A673 (cell line): ENCODE measurements at places on chromosomes 5 and 9.
A peak's percentile ranks its signal among the peaks of the same experiment; 100 is the strongest.

- DNase-seq: peak; percentile 23
Measured at GRCh38 chr5:94375801-94376200, 242.6 kb downstream of the KIAA0825 start.

DNA sequence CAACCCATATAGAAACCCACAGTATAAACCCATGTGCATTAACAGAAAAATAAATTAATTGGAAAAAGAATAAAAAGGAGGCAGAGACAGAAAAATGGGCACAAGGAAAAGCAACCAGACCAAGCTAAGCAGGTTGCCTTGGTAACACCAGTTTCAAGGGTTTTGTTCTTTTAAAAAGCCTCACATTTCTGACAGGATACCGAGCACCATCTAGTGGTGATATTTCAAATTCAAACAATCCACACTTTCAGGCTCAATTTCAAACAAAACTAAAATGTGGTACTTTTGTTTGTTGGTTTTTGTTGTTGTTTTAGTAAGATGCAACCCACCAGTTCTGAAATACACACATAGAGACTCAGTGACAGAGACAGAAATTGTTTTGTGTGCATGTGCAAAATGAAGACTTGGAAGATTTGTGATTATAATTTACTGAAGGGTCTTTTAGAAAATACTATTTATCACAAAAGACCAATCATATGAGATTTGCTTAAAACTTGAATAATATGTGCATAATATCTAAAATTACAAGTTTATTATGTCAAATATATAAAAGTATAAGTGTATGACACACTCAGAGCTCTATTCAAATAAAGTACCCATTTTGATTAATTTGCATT lies 318.2 kb downstream of the SLCO4C1 start:
- DNase-seq: peak; percentile 72

DNA sequence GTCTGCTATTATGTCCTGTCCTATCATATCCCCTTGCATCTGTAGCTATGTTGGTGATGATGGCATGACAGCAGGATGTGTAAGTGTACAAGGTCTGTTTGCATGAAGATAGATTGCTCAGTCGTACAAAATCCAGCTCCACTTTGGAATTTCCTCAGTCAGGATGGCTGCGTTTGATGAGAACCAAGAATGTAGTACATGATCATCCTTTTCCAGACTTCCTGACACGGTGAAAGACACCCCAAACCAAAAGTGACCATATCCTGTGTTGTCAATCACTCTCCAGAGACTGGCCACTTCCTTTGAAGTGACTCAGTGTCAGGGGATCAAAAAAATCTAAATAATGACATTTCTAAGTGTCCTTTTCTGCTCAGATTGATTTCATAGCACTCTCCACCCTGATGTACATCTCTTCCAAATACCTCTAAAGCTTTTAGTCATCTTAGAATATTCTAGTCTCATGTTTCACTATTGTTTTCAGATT lies 213.4 kb downstream of the PLK2 start:
- DNase-seq: no peak

DNA sequence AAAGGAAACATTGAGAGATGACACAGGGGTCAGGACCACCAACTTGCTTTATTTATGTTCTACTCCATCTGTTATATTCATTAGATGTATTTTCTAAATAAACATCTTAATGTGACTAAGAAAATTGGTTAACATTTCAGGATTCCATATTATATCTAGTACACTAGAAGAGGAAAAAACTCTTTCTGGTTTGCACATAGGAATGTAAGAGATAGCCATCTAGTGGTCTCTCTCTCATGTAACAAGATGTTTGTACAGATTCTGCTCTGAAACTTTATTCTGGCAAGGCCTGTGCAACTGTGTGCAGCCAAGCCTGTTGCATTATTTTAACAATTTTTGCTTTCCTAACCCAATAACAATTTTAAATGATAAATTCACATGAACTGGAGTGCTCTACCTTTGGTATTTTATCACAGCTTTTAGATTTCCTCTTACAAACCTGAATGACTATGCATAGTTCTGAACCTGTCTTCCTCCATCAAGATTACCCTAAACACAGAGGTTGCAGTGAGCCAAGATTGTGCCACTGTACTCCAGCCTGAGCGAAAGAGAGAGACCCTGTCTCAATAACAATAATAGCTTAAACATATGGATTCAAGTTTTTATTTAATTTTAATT lies 148.2 kb downstream of the GIN1 start:
- DNase-seq: peak; percentile 68

GRCh38 chr9:105269593-105269992 lies 25.1 kb downstream of the SLC44A1 start:
- no peak for DNase-seq

- no peak for DNase-seq
Measured at GRCh38 chr9:125959315-125959714, 212.1 kb downstream of the PBX3 start.

DNA sequence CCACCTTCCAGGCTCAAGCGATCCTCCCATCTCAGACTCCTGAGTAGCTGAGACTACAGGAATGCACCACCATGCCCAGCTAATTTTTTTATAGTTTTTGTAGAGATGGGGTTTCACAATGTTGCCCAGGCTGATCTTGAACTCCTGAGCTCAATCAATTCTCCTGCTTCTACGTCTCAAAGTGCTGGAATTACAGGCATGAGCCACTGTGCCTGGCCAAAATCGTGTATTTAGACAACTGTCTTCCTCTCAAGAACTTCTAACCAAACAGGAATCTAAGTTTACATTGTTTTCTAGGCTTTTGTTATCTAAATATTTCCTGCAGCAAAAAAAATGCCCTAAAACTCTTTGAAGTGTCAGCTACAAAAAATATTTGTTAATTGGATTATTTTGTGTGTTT lies 78.8 kb downstream of the NLN start:
- no peak for DNase-seq

- no peak for DNase-seq
Measured at GRCh38 chr9:5364294-5365024, 24.8 kb upstream of the RLN1 start.

DNA sequence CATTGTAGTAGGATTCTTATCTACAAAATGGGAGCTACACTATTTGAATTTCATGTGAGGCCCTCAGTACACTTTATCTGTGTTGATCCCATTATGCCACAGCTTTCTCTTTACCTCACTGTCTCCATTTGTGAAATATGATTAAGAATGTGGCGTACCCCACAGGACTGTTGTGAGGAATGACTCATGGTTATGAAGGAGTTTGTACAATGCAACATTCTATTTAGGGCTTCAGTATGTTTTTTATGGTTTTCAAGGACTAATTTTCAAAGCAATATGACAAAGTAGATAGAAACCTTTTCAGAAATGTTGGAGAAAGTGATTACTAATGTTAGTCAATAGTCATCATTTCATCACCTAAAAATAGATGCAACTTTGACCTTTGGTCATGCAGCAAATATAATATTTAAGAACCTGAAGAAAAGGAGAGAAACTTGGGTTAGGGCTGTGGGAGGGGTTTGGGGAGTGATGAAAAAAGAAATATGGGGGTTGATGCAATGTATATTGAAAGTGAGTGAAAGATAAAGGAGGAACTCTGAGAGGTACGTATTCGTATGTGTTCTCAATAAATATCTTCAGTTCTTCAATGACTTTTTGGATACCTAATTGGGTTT lies 53.7 kb upstream of the PIP5K1B start:
- DNase-seq: no peak

GRCh38 chr5:91154338-91154737 lies 228.8 kb downstream of the ARRDC3 start:
- DNase-seq: no peak

- DNase-seq: peak; percentile 44
Measured at GRCh38 chr5:142109331-142110045, 909 bp downstream of the NDFIP1 start.

GRCh38 chr5:135660826-135661575 lies 82.2 kb upstream of the CXCL14 start:
- no peak for DNase-seq

- peak; percentile 72 for DNase-seq
Measured at GRCh38 chr9:114894609-114895433, 35.6 kb downstream of the TNFSF8 start.
